Kasumi-1 (cell line): ENCODE measurements at places on chromosomes 3 and 15.

GRCh38 chr3:156772588-156773206, 53.5 kb upstream of the LEKR1 start:
- no peak for DNase-seq

GRCh38 chr3:38121451-38121831, 15.5 kb downstream of the ACAA1 start:
- DNase-seq, result no peak

GRCh38 chr15:70034141-70034540, 63.6 kb downstream of the TLE3 start:
- DNase-seq, result no peak

GRCh38 chr3:62605413-62606068, 232.2 kb upstream of the FEZF2 start:
- DNase-seq, result no peak

GRCh38 chr15:38516626-38517025, 48.0 kb downstream of the RASGRP1 start:
- DNase-seq, result no peak

DNA sequence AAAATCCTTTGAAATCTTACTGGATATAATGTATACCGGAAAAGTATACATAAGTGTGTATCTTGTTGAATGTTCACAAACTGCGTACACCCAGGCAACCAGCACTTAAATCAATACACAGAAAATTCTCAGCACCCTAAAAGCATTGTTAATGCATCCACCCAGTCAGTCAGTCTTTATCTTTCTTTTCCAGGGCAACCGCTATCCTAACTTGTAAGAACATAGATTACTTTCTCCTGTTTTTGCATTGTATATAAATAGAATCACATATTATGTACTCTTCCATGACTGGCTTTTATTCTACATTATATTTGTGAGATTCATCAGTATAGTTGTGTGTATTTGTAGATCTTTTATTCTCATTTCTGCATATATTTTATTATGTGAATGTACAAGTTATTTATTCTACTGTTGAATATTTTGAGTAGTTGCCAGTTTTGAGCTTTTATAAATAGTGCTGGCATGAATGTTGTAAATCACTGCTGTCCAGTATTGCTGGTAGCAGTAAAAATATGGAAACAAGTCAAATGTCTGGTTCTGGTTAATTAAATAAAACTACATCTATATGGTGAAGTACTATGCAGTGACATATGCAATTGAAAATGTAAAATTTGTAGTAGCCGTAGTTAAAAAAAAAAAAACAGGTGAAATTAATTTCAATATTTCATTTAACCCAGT, 62.1 kb downstream of the PDCD6IP start:
- no peak for DNase-seq

- DNase-seq, result no peak
These were observed 79.1 kb downstream of the TRPC1 start for GRCh38 chr3:142802891-142803290.

DNA sequence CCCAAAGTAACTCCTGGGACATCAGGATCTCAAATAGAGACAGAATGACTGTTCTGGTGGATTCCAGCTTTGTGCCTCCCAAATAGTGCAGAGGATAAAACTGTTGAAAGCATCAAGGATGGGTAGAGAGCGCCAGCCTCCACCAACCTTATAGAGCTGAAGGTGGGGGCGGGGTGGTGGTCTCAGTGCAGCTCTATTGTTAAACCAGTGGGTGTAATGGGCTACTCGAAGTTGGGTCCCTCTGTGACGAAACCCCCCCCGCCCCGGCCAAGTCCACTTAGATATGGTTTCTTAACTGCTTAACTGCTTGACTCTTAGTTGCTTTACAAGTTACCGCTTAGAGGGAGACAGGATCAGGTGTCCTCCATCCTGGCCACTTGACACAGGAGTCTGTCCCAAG, 22.7 kb downstream of the DHX30 start:
- DNase-seq, result no peak

DNA sequence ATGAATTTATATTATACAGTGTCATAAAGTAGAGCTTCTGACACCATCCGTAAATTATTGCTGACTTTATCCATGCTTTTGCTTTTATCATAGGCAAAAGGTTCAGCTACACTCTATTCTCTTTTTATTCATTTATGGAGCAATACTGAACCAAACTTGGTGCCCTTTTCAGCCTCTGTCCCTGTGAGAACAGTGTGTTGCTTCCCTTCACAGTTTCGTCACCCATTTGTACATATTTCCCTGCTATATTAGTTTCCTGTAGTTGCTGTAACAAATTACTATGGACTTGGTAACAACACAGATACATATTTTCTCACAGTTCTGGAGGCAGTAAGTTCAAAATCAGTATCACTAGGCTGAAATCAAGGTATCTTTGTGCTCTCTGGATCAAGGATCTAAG, 2.8 kb upstream of the RPL24 start:
- DNase-seq, result no peak

GRCh38 chr15:81181220-81181619, 15.5 kb upstream of the IL16 start:
- DNase-seq, result no peak

DNA sequence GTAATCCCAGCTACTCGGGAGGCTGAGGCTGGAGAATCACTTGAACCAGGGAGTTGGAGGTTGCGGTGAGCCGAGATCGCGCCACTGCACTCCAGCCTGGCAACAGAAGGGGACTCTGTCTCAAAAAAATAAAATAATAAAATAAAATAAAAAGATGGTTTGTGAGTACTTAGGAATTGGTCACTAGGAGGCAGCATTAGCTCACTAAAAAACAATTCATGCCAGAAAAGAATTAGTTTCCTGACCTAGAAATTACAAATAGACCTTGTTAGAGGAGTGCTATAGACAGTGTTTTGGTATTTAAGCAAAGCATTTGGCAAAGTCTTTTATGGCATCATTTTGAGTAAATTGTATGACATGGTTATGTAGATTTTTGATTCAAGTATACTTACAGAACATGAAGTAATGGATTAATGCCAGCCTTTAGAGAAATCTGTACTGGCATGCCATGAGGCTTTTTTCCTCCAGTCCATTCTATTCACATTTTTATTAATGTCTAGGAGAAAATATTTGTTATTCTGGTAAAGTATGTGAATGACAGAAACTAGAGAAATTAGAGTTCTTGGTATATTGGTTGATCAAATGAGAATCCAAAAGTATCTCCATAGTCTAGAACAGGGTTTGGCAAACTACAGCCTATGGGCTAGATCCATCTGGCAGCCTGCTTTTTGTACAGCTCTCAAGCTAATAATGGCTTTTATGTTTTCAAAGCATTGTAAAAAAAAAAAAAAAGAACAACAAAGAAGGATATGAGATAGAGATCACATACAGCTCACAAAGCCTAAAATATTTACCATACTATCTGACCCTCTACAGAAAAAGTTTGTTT, 81.6 kb downstream of the LRRC49 start:
- peak; percentile 13 for DNase-seq

DNA sequence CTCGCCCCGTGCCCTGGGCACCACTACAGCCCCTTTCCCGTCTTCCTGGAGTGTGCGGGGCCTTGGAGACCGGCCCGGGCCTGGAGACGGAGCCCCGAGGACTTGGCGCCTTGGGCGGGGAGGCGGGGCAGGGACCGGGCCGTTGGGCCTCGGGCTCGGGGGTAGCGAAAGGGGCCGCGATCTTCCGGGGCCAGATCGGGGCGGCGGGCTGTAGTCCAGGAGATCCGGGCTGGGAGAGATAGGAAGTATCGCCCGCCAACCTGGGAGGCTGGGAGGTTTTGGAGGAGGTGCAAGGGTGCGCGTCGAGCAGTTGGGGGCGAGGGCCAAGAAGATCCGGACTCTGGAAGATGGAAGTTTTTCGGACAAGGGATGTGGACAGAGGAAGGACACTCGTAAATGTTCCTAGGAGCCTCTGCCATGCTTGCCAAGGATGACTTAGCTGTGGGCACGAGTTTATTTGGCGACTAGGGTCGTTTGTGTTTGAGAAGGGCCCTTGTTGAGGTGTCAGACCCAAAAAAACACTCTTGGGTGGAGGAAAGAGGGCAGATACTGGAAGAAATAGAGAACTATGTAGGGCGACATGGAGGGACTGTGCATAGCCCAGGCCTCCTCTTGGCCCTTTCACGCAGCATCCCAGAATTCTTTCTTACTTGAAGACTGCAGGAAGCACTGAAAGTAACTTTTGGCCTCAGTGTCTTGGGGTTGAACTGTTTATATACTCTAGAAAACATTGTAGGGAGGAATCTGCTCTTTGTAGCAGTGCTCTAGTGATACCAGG, 712 bp downstream of the RTF1 start:
- DNase-seq, result no peak

DNA sequence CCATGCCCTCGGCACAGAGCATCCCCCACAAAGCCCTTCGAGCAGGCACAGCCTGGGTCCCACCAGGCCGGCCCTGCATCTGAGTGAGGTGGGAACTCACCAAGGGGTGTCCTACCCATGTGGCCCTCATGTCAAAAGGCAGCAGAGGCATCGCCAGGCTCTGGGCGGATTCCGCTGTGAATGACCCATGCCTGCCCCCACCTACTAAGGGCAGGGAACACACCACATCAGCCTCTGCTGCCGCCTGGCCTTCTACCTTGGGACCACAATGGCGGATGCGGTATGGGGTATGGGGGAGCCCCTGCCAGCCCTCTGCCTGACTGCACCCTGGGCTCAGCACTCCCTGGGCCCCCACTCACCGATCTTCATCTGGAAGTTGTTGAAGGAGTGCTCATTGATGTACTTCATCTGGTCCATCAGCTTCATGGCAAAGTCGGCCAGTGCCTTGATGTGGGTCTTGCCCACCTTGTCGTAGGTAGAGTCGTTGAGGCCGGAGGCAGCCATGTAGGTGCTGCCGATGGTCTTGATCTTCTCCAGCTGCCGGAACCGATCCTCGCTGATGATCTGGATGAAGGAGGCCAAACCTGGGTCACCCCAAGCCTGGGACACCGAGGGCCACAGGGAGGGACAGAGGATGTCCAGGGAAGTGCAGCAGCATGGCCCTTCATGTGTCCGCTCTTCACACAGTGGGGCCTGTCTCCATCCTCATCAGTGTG, 87.8 kb downstream of the SEC22A start:
- DNase-seq, result no peak

DNA sequence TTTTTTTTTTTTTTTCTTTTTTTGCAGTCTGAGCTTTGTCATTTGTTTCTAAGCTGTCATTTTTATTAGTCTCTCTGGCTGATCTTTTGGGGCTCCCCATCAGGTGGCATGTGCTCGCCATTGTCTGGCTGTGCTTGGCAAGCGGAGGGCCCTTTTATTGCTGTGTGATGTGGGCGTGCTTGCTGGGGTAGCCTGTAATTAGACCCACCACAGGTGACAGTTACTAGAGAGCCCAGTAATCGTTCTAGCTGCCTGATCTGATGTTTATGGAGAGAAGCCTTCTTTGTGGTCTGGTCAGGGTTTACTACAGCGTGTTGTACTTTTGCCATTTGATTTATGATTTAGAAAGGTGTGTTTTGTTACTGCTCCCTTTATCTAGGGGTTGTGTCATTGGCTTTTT, 179.9 kb downstream of the MCTP2 start:
- DNase-seq, result no peak

- DNase-seq, result peak; percentile 25
These were observed 26.4 kb downstream of the STOML1 start for GRCh38 chr15:73965758-73966113.

- no peak for DNase-seq
These were observed 187.8 kb downstream of the PYDC2 start for GRCh38 chr3:191648787-191649186.

DNA sequence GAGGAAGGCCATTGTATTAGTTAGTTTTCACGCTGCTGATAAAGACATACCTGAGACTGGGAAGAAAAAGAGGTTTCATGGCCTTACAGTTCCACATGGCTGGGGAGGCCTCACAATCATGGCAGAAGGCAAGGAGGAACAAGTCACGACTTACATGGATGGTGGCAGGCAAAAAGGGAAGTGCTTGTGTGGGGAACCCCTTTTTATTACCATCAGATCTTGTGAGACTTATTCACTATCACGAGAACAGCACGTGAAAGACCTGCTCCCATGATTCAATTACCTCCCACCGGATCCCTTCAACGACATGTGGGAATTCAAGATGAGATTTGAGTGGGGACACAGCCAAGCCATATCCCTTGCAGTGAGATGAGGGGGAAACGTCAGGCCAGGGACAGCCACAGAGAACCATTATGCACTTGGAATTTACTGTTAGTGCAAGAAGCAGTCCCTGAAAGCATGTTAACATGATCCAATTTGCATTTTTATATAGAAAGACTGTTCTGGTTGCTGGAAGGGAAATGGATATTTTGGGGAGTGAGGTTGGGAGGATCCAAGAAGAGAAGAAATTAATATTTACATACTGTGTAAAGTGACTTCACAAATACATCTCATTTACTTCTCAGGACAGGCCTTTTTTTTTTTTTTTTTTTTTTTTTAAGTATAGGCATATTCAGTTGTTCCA, 87.1 kb downstream of the ARNT2 start:
- no peak for DNase-seq

DNA sequence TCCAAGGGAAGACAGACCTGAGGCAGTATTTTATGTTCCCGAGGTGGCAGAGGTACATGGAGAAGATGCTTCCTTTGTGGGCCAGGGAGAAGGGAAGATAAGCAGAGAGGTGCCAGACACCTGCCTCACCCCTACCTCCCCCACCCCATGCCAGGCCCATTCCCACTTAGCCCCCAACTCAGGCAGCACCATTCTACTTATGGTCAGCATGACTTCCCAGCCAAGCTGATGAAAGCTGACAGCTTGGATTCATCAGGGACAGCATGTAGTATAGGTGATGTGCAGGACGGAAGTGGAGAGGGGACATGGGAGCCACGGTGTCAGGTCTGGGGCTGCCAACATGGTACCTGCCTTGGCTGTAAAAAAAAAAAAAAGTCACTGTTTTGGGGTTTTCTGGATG, 57.5 kb upstream of the CSPG4 start:
- DNase-seq, result no peak

GRCh38 chr3:107045791-107046190, 331.4 kb upstream of the CCDC54 start:
- DNase-seq, result no peak

GRCh38 chr15:51191072-51191670, 96.5 kb upstream of the TNFAIP8L3 start:
- DNase-seq, result no peak

- no peak for DNase-seq
These were observed 137.5 kb downstream of the OPA1 start for GRCh38 chr3:193730511-193730910.

DNA sequence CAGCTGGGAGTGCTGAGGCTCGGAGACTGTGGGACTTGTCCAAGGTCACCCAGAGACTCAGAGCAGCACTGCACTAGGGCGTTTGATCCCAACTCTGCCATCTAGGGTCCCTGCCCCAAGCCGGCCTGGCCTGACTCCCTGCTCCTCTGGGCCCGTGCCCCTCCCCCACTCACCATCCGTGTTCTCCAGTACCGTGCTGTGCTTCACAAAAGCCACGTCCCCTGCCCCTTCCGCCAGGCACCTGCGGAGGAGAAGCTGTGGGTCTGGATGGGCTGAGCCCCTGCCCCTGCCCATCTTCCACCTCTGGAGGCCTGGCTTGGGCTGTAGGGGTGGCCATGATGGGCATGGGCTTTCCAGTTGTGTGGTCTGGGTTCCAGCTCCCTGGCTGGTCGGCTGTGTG, 8.4 kb downstream of the MELTF start:
- no peak for DNase-seq

- no peak for DNase-seq
These were observed 6.6 kb downstream of the IVD start for GRCh38 chr15:40412095-40412759.

- DNase-seq, result no peak
These were observed 7.6 kb upstream of the PLA2G4F start for GRCh38 chr15:42163947-42164550.

- DNase-seq, result no peak
These were observed 666 bp upstream of the FAM219B start for GRCh38 chr15:74907163-74907870.

- DNase-seq, result no peak
These were observed 23.6 kb downstream of the SERPINI2 start for GRCh38 chr3:167450195-167450594.
